Inflammatory macrophage treated with lipopolysaccharide for 4 hours (primary cell): ENCODE measurements at places on chromosomes 7 and 10.
A peak's percentile ranks its signal among the peaks of the same experiment; 100 is the strongest.

DNA sequence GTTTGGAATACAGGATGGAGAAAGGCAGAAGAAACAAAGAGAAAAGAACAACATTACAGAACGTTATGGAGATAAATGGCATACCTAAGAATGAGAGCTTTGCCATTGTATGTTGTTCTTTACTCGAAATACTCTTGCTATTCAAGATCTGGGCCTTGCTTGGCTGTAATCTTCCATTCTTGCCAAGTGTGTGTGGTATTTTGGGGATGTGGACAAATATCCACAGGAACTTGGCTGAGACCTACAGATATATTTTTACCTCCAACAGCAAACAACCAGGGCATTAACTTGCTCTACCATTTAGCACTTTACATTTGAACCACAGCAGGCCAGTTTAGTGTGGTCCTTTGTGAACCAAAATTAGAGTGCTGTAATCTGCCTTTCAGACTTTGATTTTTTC is 76.3 kb downstream of the DKK1 start:
- no peak for DNase-seq

- DNase-seq, result no peak
These were observed 702.4 kb upstream of the FZD8 start for GRCh38 chr10:36344240-36345174.

- DNase-seq, result no peak
These were observed 72.4 kb downstream of the AGMO start for GRCh38 chr7:15489383-15489782.

DNA sequence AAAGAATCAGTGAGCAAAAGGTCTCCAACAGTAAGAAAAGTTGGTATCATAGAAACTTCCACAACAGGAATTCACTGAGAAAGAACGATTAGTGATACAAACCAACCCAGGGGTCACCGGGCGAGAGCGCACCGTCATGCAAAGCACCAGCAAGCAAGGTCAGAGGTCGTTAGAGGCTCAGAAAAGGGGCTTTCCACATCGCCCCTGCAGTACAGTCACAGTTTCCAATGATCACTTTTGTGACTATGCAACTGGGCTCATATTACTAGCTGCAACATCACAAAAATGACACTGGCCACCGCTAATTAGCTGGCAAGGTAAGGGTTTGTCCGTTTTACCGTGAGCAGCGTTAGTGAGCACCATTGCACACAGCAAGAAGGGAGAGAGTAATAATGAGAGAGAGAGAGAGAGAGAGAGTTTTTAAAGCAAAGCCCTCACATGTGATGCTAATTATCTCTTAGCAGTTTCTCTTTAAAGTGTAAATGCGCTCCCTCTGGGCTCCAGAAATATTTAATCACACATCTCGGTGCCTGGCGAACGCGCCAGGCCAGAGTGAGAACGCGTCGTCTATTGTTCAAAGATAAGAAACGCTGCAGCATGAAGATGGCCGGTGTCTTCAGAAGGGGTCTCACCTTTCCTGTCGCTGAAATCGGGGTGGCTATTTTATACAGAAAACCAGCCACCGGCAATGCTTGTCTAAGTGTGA is 237.5 kb downstream of the DNAJB6 start:
- DNase-seq, result no peak

DNA sequence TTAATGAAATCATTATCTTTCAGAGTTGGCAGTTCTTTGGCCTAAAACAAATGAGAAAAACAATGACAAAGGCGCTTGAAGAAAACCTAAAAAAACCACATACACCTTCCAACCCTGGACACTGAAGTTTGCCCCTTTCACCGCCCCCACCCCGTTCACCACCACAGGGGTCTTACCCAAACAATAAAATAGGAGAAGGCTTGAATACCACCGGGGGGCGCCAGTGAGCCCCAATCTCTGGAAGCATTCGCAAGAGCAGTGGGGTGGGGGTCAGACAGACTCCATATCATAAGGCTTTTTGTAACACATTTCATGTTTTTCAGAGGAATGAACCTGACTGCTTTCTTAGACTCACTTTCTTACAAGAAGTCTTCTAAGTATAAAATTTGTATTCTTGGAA is 163.6 kb downstream of the PIP4K2A start:
- peak; percentile 44 for DNase-seq
